ENCODE measurements at places on chromosomes 4 and X.
A peak's percentile ranks its signal among the peaks of the same experiment; 100 is the strongest.

DNA sequence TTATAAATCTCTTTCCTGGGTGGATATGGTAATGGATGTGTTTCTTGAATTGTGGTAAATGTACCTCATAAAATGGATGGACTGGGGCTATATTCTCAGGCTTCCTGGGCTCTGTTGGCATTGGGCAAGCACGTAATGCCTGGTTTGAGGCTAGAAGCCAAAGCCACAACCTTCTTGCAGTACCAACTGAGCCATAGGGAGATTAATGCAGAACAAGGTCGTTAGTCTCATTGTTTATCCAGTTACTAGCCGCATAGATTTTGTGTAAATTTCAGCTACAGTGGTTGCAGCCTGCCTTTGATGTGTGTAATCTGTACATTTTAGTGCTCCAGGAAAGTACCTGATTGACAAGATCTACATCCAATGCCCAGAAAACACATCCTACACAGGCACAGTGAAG is 7.2 kb upstream of the LEF1 start:
- peaks cover 3% of the 10 kb centered on the region for H3K4me1 ChIP-seq
- no peak for DNase-seq
- H3K36me3 ChIP-seq, result no peaks in the 10 kb centered on the region

DNA sequence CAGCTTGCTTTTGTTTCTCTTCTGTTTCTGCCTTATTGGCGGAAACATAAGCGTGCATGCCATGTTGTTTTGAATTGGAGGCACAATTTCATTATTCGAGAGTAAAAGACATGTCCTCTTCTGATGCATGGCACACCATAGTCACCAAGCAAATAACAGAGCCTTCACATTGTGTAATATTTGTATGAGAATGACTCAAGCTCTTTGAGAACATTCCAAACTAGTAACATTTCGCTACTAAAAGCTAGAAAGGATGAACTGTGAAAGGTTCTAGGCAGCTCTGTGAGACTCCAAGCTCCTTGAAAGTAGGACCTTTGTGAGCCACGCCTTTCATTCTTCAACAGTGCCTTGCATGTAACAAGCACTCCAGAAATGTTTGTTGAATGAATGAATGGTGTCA is 9.2 kb upstream of the ANXA3 start:
- peaks cover 10% of the 10 kb centered on the region for H3K4me1 ChIP-seq
- no peaks in the 10 kb centered on the region for H3K36me3 ChIP-seq
- no peak overlapping the region for H3K4me3 ChIP-seq
- no peak overlapping the region for H3K27ac ChIP-seq
- no peak for DNase-seq

GRCh38 chrX:23554304-23554703 is 113.0 kb upstream of the PRDX4 start:
- peak; percentile 9 for DNase-seq
- no peaks in the 10 kb centered on the region for H3K27me3 ChIP-seq
- H3K4me3 ChIP-seq, result no peak overlapping the region
- no peaks in the 10 kb centered on the region for H3K4me1 ChIP-seq
- no peaks in the 10 kb centered on the region for H3K36me3 ChIP-seq

DNA sequence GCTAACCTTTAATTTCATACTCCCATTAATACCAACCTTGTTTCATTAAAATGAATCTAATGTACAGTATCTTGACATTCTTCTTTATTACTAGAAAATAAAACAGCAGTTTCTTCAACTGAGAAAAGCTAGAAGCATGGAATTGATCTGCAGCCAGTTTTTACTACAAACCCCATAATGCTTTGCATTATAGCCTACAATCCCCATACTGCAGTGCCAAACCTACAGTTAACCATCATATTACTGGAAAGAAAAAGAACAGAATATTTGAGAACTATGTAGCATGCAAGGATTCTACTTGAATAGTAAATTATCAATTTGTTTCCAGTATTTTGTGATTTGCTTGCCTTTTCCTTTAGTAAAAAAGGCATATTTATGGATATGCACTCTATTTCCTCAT is 3.2 kb upstream of the IL1RAPL1 start:
- no peaks in the 10 kb centered on the region for H3K4me1 ChIP-seq
- no peak for DNase-seq
- H3K27me3 ChIP-seq, result peaks cover 8% of the 10 kb centered on the region
- H3K27ac ChIP-seq, result no peak overlapping the region

- no peak overlapping the region for H3K4me3 ChIP-seq
- DNase-seq, result no peak
- H3K27ac ChIP-seq, result no peak overlapping the region
- H3K36me3 ChIP-seq, result peaks cover 15% of the 10 kb centered on the region
- H3K4me1 ChIP-seq, result no peaks in the 10 kb centered on the region
These were observed 19.9 kb downstream of the MAN2B2 start for GRCh38 chr4:6594826-6595355.
